ENCODE measurements at places on chromosomes 2 and 18.

GRCh38 chr2:33680644-33681363 lies 81.7 kb upstream of the FAM98A start:
- no peak for DNase-seq

DNA sequence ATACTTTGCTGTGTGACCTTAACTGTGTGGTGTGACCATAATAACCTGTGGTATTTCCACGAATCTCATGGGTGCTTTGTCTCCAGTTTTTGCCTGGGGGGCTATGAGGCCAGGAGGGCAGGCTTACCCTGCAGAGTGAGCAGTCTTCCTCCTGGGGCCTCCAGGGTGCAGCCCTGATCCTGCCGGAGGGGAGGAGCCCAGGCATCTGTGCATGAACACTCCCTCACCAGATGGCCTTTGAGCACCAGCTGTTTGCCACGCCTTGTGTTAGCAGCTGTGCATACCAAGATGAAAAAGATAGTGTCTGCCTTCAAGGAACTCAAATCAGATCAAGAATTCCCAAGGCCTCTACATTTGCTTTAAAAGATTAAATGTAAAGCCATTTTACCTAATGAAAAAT lies 75.0 kb upstream of the RBM44 start:
- DNase-seq = peak; percentile 55

DNA sequence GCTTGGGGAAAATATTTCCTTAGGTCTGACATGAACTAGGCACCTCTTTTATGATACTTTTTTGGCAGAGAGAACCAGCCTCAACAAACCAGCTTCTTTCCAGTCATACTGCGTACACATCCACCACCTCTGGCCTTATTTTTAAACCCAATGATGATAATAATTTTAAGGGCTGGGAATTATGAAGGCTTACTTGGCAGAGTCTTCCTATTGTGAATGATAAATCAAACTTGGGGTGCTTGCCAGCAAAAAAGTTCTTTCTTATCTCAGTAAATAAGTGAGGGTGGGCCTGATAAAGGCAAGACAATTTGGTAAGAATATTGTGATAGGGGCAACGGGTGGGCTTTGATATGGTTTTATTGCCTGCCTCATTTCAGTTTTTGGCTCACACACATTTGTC lies 1230.2 kb upstream of the ZEB2 start:
- DNase-seq = no peak

GRCh38 chr18:53952700-53953099 lies 271.8 kb downstream of the MBD2 start:
- DNase-seq = no peak

- no peak for DNase-seq
Measured at GRCh38 chr2:226979004-226979403, 143.2 kb downstream of the RHBDD1 start.

DNA sequence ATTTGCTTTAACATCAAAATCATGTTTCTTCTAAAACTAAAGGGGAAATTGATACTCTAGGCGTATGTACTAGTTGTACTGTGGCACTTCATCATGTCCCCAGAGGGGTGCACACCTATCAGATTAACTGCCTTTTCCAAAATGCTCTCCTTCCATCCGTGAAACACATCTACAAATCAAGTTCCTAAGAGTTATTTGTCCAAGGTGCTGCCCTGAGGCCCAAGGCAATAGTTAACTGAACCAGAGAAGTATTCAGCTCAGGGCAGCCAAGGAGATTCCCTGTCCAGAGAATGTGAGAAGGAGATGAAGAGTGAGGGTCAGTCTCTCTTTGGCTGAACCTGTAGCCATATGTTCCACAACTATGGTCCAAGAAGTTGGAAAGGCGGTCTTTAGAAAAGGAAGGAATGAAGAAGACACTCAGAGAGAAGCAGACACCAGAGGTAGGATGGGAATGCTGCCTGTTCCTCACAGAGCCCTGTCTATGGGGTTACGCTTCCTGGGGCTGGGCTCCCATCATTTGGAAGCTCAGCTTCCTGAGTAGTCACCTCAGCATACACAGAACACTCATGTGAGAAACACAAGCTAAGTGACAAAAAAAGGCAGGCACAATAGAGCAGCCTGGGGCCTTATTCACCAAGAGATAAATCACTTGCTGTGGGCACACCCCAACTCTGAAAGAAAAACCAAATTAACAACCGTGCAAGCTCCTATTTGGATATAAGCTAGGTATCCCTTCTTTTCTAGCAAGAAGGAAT lies 55.6 kb downstream of the ANKRD44 start:
- DNase-seq = no peak

DNA sequence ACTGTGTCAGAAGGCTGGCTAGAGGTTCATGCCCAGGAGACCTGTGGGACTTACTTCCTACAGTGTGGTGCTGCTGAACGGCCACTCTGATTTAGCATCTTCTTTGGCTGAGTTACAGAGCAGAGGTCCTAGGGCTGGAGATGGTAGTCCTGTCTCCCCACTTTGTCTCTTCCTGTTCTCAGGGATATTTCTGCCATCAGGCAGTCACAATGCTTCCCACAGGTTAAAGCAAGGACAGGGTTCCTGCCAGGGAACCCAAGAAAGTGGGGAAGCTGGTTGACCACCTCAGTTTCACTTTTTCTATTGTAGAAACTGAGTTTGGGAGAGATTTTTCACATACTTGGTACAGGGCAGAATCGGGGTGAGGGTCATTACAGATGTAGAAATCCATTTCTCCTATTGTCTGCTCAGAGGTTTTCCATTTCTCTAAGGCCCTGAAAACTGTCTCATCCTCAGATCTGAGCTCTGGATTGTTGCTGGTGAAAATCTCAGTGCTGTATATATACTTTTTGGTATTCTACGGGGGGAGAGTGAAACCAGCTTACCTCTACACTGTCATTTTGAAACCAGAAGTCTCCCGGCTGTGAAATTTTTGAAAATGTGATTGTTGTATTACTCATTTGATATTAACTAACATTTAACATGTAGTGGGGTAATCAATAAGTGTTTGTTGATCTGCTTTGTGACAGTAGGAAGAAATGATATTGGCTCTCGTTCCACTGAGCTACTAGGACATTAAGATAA lies 37.0 kb upstream of the MEP1B start:
- no peak for DNase-seq

DNA sequence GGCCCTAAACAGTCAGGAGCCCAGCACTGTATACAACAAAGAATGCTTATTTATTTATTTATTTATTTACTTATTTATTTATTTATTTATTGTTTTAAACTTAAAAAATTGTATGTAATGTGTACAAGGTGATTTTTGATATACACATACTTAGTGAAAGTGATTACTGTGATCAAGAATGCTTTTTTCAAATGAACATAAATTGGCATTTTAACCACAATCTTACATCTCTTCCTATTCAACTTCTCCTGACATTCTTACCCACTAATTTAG lies 776.6 kb downstream of the TSN start:
- DNase-seq = no peak

GRCh38 chr2:53933329-53933728 lies 37.5 kb downstream of the PSME4 start:
- no peak for DNase-seq

DNA sequence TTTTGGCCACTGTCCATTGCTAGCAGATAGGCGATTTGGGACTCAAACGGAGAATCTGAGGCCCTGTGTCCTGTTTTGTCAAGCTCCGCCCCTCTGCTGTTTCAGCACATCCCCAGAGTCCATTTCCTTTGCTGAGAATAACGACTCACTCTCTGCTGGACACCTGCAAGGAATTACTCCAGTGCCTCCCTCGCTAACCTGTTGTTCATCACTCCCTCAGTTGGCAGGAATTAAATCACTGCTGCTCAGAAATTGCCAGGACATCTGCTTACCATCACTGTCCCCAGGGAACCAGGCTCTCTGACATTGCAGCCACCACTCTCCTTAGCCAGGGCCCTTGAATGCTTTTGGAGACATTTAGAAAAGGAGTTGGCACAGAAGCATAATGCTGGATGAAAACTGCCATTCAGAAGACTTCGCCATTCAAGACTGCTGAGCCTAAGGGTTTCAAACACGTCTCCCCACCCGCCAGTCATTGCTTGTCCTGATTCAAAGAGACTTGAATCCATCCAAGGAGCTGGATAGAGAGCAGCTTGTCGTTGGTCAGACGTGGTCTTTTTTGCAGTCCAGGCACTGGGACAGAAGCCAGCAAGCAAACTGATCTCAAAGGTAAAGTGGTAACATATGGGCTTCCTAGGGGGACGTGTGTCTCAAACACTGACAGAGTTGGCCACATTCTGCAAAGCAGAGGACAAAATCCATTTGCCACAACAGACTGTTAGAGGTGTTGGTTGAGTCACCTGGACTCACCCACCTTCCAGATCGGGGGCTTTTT lies 155.3 kb downstream of the UXS1 start:
- no peak for DNase-seq

GRCh38 chr2:240431661-240432424 lies 3.6 kb upstream of the GPC1 start:
- DNase-seq = peak; percentile 50

DNA sequence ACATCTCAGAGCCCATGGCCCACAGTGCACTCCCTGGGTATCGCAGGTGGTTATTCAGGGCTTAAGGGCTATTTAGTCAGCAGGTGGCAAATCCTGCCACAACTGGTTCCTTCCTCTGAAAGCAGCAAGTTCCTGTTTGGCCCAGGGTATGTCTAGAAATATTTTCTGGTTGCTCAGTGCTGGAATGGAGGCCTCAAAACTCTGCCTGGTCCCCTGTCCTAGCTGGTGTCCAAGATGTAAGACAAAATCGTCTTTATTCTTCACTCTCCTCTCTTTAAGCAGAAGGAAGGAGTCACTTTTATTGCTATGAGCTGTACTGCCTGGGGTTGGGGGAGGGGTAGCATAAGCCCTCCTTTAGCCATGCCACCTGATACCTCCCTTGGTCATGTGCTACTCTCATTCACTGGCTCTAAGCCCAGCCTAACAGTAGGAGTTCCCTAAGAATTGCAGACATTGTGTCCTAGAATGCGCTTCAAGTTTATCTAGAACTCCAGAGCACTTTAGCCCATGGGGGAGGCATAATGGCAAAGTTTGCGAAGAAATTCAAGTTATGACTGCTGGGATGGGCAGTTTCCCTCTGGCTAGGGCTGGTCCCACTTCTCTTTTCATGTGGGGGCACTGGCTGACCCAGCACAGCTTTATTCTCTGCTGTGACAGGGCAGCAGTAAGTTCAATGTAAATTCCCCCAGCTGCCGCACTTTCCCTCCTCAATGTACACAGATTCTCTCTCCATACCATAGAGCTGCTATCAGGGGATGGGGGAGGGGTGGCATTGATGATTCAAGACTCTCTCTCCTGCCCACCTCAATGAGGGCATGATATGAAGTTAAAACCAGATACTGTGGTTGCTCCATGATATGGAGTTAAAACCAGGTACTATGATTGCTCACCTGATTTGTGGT lies 27.1 kb upstream of the CWC22 start:
- no peak for DNase-seq

DNA sequence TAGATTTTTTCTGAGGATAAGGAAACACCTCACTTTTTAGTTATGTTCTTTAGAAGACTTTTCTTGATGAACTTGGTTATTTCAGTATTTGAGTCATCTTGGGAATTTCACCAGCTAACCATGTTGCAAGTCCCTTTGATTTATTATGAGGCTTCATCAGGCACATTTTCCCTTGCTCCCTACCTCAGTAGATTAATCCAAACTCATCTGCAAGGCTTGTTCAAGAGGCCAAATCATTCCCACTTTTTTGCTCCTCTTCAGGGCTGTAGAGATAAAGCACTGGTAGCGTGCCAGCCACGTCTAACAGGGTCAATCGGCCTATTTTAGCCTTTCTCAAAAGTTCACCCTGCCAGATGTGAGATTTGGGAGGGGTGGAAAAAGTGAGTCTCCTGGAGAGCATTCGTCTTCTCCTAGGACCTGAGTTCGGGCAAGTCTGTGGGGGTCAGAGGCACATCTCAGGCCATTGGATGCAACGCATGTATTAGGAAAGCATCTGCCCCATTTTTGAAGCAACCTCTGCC lies 120.3 kb downstream of the RDH14 start:
- DNase-seq = no peak

GRCh38 chr2:135685361-135685760 lies 56.3 kb upstream of the UBXN4 start:
- no peak for DNase-seq

DNA sequence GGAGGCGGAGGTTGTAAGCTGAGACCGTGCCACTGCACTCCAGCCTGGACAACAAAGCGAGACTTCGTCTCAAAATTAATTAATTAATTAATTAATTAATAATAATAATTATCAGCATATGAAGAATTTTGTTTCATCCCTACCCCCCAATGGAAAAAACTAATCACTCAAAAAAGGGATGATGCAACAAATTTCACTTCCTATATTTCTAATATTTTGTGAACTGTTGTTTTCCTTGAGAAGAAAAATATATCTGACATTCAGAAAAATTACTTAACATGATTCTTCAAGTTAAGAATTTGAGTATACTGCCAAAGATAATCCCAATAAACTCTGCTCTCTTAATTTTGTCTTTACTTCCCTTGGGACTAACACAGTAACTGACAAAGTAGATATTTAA lies 28.1 kb downstream of the EXOC6B start:
- DNase-seq = no peak

DNA sequence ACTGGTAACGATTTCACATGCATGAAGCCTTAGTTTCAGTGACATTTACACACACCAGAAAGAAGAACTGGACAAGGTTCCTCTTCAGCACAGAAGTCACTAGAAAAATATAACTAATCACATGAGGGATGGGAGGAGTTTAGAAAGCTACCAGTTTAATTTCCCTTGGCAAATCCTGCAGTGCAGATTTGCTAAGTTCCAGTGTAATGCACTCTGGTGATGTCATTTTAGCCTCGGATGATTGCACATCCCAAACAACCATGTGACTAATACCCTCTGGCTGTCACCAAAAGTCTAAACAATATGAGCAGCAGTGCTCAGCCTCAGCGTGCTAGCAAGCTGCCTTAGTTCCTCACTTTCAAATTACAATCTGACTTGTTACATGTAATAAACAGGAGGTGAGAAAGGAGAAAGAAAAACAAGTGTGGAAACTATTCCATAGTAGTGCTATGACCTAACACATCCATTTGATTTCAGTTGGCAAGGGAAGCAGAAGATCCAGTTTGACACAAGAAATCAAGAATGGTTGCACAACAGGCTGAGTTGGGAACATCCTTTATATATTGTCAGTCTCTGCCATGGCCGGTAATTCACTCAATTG lies 35.3 kb upstream of the PPP1CB start:
- DNase-seq = no peak

- no peak for DNase-seq
Measured at GRCh38 chr18:77206676-77207374, 42.8 kb upstream of the GALR1 start.

GRCh38 chr2:36918307-36918706 lies 48.0 kb downstream of the STRN start:
- DNase-seq = no peak

DNA sequence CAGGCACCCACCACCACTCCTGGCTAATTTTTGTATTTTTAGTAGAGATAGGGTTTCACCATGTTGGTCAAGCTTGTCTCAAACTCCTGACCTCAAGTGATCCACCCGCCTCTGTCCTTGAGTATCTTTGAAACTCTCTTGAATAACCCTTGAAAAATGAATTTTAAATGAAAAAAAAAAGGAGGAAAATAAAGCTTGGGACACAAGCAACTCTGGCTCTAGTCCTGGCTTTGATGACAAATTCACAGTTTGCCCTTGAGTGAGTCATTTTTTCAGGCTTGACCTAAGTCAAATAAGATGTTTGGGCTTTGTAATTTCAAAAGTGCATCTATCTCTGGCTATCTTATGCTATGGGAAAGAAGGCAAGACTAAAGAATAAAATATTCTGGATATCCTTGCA lies 79.0 kb upstream of the TRIB2 start:
- no peak for DNase-seq

Data from activated CD8-positive, alpha-beta memory T cell treated with anti-CD3 and anti-CD28 coated beads for 24 hours (primary cell).